ENCODE measurements at places on chromosomes 1 and 21. TPM values are rescaled to one million over a fixed set of nuclear protein-coding genes. Genes with fewer than 3 reads are reported as not detected.
A peak's percentile ranks its signal among the peaks of the same experiment; 100 is the strongest.

GRCh38 chr21:34560021-34560420, 48.0 kb upstream of the KCNE1 start:
- no peak for DNase-seq

GRCh38 chr1:999725-1000356, at the start of gene HES4:
Gene HES4, minus strand, starts transcription at chr1:1000097. Its CDS starts 124 bp downstream, at chr1:999973.
- DNase-seq, result peak; percentile 96

GRCh38 chr1:193730017-193730416, 543.6 kb upstream of the B3GALT2 start:
- no peak for DNase-seq

DNA sequence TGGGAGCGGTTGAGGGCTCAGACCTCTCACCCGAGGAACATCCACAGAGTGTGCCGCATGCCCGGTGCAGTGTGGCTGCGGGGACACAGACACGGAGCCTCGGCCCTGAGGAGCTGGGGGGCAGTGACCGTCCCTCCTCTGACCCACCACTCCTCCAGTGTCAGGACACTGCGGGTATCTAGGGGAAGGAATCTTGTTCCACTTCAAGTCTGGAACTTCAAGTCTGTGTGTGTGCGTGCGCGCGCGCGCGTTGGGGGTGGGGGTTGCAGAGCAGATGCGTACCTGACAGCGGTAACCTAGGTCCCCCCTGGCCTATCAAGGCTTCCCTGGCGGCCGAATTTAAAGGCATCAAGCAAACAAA, 17.3 kb downstream of the PCSK9 start:
- DNase-seq, result peak; percentile 77

DNA sequence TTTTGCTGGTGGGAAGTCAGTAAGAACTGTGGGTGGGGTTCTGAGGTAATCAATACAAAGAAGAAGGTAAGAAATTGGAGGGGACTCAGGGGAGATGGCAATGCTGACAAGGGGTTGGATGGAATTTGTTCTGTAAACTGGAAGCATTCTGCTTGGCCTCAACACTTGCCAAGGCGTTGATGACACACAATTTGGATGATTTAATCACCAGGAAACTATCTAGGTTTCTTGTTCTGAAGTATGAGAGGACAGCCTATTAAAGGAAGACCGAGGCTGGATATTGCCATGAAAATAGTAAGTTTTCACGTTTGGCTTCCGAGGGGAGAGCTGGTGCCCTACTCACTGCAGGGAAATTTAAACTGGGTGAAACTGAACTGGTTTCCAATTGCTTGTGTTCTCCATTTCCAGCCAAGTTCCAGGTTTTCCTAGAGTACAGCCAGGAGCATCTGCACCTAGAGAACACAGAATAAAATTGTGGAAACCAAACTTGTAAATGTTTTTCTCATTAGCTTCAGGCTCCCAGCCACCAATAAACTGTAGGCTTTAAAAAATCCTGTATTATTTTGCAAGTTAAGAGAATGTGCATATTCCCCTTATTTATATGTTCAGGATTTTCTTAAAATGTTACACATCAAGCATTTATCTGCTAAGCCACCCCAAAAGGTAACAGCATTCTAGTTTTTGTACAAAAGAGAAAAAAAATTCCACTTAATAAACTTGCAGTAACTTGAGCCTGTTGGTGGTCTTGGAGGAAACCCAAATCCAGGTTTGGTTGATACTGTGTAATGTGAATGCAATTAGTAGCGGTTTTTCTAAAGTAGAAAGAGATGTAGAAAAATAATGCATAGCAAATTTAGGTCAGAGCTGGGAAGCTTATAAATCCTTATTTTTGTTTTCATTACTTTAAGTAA, 53.8 kb downstream of the ROR1 start:
- no peak for DNase-seq

DNA sequence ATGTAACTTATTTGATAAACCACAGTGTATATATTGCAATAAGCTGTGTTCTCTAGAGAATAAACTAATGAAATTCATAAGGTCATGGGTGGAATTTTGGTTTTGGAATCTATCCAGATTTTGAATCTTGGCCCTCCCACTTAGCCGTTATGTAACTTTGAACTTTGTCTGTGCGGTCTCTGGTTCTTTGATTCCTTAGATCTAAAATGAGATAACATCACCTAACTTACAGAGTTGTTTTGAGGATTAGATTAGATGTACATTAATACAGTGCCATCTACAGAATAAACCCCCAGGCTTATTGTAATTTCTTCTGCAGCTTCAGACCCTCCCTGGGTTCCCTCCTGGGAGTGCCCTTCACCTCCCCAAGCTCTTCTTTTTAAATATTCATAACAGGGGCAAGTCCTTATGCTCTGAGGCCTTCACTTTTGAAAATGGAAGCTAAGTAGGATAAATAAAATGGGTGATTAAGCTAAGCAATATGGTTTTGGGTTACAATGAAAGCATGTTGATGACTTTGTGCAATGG, 124.3 kb downstream of the ATG4C start:
- no peak for DNase-seq

DNA sequence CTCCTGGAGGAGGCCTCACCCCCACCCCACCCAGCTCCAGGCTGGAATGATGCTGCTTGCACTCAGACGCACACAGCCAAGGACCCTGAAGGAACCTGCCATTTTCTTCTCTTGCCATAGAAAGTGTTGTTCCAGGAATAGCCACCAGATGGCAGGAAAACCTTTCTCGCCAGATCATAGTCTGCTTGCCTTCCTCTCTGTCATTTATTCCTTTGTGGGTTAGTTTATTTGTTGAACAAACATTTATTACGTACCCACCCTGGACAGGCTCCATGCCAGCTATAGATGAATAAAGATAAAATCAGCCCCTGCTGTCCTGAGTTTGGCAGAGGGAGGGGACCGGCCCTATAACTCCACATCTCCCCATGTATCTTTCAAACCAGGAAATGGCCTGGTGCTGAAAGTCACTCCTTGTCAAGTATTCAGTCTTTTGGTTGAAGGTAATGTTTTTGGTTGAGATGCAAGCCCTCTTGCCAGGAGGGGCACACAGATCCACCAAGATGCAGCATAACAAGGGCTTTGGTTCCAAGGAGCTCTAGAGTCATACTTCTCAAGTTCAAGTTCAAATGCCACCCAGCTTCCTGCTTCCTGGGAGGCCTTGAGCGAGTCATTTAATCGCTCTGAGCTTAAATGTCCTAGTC, 7.0 kb upstream of the KCNC4 start:
- peak; percentile 31 for DNase-seq

The TMEM81 gene
- 2.7 TPM for total RNA-seq

DNA sequence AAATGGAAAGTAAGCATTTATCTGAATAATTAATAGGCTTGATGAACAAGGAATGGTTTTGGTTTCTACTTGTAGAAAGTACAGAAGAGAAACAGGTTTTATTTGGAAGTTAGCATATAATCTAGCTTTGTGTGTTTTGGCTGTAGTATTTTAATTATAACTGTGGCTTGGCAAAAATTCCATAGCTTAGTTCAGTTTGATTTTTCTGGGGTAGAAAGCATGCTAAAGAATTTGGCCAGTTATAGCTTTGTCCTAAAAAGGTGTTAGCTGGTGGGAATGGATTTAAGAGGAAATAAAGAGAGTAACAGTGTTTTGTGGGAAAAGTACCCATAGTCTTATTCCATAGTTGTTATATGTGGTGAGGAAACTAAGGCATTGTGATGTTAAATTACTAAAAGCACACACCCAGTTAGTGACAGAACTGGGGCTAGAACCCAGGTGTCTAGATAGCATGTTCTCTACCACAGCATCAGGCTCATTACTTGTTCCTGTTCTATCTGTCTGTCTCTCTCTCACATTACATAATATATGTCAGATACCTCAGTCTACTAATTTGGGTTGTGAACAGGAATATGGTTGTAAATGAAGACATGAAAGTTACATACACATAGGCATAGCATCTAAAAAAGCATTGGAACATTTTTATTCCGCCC, 55.0 kb downstream of the MPZL1 start:
- DNase-seq, result no peak

DNA sequence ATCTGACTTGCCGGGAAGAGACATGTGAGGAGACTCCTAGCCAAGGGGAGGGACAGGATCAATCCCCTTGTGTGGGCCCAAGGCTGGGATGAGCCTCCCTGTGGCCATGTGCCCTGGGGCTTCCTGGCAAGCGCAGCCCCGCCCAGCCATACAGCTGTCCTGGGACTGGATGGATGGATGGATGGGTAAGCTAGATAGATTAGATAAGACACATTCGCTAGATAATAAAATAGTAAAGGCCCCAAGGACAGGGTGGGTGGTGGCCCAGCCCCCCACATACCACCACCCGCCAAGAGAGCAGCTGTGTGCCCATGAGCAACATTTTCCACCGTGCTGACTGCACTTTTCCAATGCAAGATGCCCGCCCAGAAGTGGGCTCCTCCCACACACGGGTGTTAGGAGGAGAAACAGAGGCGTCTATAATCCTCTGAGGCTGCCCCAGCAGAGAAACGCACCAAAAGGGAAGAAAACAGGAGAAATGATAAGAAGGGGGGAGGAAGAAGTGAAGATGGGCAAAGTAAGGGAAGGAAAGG, 25.1 kb downstream of the ZBTB17 start:
- peak; percentile 63 for DNase-seq

DNA sequence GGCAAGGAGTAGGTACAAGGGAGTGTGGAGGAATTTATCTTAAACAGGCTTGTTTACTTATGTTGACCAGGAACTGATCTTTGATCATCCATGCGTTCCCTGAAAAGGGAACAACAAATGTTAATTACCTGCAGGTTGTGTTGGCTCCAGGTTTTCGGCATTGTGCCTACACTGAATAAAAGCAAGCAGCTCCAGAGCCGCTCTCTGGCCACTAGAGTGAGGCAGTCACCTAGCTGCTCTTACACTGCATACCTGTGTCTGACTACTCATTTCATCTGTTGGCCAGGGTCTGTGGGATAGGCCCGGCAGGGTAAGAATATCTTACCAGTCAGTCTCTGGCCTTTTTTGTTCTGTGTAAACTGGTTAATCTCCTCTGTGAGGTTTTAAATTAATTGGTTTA, 183.6 kb downstream of the HFM1 start:
- no peak for DNase-seq

The LCE3E gene
- not detected for total RNA-seq

The SPRR2B gene
- not detected for total RNA-seq

- DNase-seq, result no peak
Measured at GRCh38 chr1:210124736-210125135, 107.9 kb upstream of the SERTAD4 start.

The WDTC1 gene
- total RNA-seq, result 53.4 TPM

The CFHR1 gene
- not detected for total RNA-seq

DNA sequence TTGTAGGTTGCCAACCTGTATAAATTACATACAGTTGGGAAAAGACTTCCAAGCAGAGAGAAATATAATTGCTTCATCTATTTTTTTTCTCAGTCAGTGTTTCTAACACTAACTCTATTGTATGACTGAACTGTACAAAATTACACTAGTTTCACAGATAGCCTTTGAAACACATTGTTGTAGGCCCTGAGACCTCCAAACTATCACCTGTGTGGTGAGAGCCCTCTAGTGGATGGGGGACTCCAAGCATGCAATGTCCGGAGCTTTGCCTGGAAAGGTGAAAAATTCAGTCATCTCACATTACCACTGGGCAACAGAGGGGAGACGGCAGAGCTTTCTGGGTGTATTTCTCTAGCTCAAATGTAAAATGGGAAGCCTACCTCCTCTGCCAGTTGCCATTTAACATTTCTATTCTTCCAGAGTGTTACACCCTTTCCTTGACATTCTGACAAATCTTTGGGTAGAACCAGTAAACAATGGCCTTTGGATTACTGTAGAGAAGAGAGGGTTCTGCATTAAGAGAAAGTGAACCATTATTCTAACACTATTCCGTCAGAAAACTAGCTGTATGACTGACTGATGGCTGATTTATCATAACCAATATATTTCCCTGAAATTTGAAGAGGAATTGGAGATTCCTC, 212.2 kb downstream of the LYPLAL1 start:
- no peak for DNase-seq

The SLC30A2 gene
- 0.15 TPM for total RNA-seq

The CNR2 gene
- 0.13 TPM for total RNA-seq

DNA sequence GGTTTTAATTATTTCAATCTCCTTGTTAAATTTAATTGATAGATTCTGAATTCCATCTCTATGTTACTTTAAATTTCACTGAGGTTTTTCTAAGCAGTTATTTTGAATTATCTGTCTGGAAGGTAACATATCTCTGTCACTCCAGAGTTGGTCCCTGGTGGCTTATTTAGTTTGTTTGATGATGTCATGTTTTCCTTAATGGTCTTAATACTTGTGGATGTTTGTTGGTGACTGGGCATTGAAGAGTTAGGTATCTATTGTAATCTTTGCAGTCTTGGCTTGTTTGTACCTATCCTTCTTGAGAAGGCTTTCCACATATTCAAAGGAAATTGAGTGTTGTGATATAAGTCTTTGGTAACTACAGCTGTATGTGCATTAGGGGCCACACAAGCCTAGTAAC, 810.0 kb upstream of the NEGR1 start:
- DNase-seq, result no peak

DNA sequence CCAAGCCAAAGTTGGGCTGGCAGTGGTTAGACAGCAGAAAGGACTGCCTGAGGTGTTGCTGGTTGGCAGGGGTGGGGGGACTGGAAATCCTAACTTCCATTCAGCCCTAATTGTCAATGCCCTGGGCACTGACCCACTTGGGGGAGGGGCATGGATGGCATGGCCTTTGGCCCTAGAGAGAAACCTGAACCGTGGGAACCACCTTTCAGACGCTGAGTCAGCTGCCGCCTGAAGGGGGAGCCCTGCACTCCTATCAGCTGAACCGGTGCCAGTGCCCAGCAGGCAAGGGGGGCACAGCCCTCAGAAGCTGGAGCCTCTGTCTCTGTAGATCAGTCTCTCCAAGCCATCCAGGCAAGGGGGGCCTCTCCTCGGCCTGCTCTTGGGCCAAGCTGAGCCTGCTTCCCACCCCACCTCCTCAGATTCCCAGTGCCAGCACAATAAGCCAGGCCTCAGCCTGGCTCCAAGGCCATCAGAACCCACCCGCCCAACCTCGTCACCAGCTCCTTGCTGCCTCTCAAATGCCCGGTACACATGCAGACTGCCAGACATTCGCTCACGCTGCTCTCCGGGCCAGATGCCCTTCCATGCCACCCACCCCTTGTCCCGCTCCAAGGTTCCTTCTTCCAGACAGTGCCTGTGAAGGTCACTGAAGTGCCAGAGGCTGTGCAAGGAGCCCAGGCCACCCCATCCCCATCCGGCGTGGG, 11.6 kb downstream of the TINAGL1 start:
- no peak for DNase-seq

The SPRR1B gene
- not detected for total RNA-seq

GRCh38 chr1:232591344-232591743, 38.6 kb downstream of the SIPA1L2 start:
- no peak for DNase-seq

DNA sequence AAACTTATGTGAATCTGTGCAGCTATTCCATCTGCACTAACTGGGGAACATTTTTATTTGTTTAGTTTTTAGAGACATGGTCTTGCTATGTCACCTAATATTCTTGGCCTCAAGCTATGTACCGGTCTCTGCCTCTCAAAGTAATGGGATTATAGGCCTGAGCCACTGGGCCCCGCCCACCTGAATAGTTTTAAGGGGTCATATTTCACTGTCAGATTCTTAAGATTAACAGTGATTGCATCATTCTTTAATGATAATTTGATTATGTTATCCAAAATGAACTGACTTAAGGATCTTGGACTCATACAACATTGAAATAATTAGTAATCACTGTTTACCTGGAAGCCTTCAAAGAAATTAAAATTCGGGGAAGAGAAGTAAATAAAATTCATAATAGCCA, 12.6 kb upstream of the KLF18 start:
- no peak for DNase-seq

Data from upper lobe of left lung (tissue), 6 donors.